ENCODE measurements at places on chromosomes 6 and 20. TPM values are rescaled to one million over a fixed set of nuclear protein-coding genes. Genes with fewer than 3 reads are reported as not detected.

GRCh38 chr6:139943391-139943790, 568.9 kb upstream of the CITED2 start:
- no peak for DNase-seq

GRCh38 chr6:32432050-32432450, 7.6 kb upstream of the HLA-DRA start:
- no peak for DNase-seq

- no peak for DNase-seq
Observed at GRCh38 chr6:89200706-89201215, 16.4 kb downstream of the GABRR1 start.

- DNase-seq, result no peak
Observed at GRCh38 chr6:111781041-111781708, 92.1 kb downstream of the FYN start.

DNA sequence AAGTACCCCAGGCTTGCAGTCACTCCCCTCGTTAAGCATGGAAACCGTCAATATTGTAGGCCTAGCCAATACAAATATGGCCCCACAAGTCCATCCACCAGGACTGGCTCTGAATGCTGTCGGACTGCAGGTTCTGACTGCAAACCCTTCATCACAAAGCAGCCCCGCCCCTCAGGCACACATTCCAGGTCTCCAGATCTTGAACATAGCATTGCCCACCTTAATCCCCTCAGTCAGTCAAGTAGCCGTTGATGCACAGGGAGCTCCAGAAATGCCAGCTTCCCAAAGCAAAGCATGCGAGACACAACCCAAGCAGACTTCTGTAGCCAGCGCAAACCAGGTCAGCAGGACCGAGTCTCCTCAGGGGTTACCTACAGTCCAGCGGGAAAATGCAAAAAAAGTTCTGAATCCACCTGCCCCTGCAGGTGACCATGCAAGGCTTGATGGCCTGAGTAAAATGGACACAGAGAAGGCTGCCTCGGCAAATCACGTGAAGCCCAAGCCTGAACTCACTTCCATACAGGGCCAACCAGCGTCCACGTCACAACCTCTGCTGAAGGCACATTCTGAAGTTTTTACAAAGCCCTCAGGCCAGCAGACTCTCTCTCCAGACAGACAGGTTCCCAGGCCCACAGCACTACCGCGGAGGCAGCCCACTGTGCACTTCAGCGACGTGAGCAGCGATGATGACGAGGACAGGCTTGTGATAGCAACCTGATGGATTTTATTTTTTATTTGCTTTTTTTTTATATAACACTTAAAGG, 126.2 kb upstream of the EDN1 start:
- DNase-seq, result no peak

- no peak for DNase-seq
Observed at GRCh38 chr20:39943336-39943735, 745.7 kb downstream of the MAFB start.

DNA sequence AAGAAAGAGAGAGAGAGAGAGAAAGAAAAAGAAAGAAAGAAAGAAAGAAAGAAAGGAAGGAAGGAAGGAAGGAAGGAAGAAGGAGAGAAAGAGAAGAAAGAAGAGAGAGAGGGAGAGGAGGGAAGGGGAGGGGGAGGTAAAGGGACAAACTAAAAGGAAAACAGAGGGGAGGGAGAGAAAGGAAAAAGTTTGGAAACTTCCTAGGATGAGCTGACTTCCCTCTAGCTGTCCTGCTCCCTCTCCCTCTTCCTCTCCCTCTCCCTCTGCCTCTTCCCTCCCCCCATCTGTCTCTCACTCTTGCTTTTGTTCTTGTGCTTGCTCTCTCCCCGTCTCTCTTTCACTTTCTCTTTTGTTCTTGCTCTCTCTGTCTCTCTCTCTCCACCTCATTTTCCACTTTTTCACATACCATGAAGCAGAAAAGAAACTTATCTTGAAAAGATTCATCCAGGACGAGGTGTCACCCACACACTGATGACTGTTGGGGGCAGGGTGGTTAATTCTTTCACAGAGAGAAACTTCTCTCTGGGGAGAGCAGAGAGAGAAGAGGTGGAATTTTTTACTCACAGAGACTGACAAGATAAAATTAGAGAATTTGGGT, 56.4 kb upstream of the DUSP22 start:
- DNase-seq, result no peak

- DNase-seq, result no peak
Observed at GRCh38 chr6:160927416-160927815, 64.2 kb upstream of the MAP3K4 start.

RIMS4 gene
- 0.64 TPM for total RNA-seq

DNA sequence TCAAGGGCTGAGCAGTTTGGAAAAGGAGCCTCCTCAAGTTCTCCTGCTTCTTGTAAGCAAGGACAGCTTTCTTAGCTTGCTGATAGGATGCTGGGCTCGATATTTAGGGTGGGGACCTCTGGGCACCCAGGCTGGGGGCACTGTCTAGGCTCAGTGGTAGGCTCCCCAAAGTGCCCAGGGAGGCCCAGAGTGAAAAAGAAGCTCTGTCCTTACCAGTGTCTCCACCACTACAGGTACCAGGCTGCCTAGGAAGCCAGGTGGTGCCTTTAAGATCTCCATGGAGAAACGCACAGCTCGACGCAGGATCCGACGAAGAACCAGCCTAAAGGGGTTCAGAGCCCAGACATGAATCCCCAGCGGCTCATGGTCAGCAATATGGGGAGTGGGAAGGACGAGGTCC, 6.4 kb downstream of the AARS2 start:
- DNase-seq, result no peak

GRCh38 chr20:44326391-44327159, 10.3 kb upstream of the R3HDML start:
- no peak for DNase-seq

- peak; percentile 6 for DNase-seq
Observed at GRCh38 chr20:24753130-24753529, 195.9 kb upstream of the CST7 start.

ABHD16B gene
- not detected for total RNA-seq

RNASET2 gene
- total RNA-seq, result 87.1 TPM

DNA sequence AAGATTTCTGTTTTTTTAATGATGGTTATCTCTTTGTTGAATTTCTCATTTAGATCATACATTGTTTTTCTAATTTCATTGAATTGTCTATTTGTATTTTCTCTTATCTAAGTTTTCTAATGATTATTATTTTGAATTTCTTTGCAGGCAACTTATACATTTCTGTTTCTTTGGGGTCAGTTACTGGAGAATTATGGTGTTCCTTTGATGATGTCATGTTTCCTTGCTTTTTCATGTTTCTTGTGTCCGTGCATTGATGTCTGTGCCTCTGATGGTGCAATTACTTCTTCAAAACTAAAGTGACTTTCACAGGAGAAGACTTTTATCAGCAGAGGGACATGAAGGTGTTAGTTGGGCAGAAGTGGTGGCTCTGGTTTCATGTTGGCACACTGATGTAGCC, 270.7 kb upstream of the MOCS1 start:
- no peak for DNase-seq

MUC22 gene
- total RNA-seq, result not detected

GRCh38 chr6:143449082-143449713, 1.3 kb downstream of the ADAT2 start:
- DNase-seq, result no peak

COL9A1 gene
- total RNA-seq, result 0.45 TPM

- peak; percentile 66 for DNase-seq
Observed at GRCh38 chr6:137094411-137095008, 49.7 kb upstream of the IL20RA start.

MYLK4 gene
- 0.20 TPM for total RNA-seq

DNA sequence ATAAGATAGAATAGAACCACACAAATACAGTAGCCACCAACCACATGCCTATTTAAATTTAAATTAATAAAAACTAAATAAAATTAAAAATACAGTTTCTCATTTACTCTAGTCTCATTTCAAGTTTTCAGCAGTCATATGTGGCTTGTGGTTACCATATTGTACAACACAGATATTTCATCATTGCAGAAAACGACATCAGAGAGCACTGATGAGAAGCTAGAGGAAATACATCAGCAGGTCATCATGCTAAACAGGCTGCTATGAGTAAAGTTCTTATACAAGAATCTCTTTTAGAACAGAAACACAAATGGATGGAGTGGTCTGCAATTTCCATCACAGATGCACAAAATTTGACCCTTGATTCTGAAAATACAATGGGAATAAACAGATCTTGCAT, 36.6 kb downstream of the TBC1D32 start:
- no peak for DNase-seq

DNA sequence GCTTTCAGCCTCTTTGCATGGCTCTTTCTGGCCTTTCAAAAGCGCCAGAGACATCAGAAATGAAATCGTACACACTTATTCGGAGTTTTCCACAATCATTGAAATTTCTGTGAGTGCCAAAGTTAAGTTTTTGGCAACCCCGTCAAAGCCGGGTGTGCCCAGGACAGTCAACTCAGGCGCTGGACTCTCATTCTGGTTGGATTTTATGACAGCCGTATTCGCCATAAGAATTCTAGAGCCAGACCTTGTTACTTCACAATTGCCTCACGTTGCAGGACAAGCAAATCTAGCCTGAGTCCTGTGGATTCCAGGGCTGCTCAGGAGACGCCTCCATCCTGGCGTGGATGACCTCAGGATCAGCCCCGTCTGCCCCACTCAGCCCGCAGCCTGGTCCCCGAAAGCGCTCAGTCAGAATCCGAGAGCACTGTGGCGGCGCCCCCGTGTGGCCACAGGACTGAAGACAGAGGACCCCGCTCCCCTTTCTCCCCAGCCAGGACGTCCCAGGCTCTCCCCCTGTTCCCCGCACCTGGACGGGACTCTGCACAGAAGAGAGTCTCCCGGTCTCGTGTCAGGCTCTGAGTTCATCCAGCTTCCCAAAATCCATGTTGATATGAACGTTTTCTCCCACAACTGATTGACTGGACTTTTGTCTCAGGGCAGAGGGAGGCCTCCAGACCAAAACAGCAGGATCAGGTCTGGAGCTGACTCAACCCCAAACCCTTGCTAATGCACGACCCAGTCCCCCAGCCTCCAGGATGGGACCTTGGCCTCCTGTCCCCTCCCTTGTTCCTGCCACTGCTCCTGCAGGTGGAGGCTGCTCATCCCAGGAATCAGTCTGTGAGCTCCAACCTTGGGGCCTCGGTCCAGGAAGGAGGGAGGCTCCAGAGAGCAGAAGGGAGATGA, 38.2 kb downstream of the MICA start:
- DNase-seq, result peak; percentile 90

- no peak for DNase-seq
Observed at GRCh38 chr20:60132827-60133670, 174.8 kb downstream of the CDH26 start.

OPRM1 gene
- total RNA-seq, result not detected

DNA sequence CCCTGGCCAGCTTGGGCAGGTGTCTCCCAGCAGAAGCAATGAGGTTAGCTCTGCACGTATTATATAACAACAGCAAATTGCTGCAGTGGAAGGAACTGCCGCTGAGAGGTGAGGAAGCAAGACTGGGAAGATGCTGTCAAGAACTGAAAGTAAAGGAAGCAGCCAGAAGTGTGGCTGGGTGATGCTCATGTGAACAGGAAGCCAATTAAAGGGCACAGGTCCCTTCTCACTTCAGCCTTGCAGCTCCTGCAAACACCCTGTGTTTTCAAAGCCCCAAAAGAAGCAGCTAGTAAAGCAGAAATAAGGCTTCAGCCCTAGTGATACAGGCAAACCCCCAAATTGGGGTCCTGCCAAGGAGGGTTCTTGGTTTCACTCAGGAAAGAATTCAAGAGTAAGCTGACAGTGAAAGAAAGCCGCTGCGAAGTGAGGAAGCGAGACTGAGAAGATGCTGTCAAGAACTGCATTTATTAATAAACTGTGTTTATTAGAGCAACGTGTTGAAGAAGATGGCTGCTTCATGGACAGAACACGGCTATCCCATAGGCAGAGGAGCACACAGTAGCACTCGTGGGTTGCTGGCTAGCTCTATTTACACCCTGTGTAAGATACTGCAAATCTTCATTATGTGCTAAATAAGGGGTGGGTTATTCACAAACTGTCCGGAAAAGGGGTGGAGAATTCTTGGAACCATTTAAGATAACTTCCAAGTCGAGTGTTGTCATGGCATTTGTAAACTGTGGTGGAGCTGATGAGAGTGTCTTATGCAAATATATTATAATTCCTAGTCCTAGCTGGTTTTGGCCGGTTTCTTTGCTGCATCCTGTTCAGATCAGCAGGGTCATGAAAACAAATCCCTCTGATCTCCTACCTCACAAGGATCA, 152.2 kb downstream of the LINC00237 start:
- no peak for DNase-seq

DNA sequence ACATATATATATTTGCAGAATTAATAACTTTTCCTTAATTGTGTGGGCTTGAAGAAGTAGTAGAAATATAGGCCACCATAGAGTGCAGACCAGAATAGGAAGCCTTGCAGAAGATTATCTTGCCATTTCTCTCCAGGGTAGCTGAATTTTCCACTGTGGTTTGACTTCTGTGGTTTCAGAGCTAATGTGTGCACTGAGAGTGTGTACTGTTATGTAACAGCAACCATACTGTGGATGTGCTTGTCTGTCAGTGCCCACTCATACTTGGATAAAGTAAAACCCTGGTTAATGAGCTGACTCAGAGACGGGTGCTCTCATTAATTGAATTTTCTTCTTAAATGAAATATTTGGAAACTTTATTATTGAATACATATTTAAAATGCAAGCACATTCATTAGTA, 57.2 kb downstream of the CEP43 start:
- DNase-seq, result no peak

- DNase-seq, result no peak
Observed at GRCh38 chr20:52493171-52493721, 301.7 kb upstream of the ZFP64 start.
